Esophagus squamous epithelium (tissue), 5 donors: ENCODE measurements at places on chromosomes 2 and 18.

DNA sequence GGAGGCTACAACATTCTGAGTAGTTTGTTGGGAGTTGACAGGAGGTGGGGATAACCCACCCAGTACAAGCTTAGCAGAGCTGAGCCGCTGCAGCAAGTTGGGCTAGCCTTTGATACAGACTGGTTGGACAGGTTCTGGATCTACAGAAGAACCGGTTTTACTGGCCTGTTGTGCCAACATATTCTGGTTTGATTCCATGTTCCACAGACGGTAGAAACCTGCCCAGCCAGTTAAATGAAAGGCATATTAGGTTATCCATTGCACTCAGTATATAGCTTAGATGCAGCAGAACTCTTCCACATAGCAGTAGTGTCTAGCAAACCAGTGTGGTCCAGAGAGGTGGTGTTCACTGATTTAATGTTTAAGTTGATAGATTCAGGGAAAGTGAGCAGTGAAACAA, 19.3 kb upstream of the RBBP8 start:
- no peak for DNase-seq

DNA sequence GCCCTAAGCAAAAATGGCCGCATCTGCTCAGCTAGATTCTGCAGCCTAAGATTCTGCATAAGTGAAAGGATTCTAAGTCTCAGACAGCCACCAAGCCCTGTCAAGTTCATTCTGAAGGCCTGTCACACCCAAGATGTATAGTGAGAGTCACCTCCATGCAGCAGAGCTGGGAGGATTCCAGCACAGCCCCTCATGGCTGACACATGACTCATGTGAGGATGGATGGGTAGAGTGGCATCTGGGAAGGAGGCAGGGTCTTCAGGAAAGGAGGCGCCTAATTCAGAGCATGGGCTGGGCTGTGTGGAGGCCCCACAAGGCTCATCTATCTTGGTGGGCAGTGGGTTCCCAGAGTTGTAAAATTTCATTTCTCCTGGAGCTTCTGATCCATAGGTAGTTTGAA, 41.5 kb upstream of the ZBTB7C start:
- no peak for DNase-seq

DNA sequence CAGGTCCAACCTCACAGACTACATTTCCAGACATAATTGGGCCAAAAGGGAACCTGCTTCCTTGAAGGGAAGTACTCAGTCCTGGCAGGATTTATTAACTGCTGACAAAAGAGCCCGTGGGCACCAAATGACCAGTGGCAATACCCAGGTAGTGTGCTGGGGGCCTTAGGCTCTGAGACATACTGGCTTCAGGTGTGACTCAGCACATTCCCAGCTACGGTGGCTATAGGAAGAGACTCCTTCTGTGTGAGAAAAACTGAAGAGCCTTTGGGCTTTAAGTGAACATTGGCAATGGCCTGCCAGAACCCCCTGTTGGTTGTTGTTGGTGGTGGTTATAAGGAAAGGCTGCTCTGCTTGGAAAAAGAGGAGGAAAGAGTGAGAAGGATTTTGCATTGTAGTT, 401.8 kb downstream of the KCNJ3 start:
- DNase-seq, result no peak

DNA sequence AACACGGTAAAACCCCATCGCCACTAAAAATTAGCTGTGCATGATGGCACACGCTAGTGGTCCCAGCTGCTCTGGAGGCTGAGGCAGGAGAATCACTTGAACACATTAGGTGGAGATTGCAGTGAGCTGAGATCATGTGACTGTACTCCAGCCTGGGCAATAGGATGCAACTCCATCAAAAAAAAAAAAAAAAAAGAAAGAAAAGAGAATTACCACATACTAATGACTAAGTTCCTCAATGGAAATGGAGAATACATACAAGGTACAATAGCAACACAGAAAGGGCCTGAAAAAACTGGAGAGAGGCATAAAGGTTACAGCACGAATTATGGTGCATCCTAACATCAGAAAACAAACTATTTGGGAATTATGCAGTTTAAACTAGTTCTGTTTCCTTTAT, 81.3 kb downstream of the CDH2 start:
- DNase-seq, result no peak

DNA sequence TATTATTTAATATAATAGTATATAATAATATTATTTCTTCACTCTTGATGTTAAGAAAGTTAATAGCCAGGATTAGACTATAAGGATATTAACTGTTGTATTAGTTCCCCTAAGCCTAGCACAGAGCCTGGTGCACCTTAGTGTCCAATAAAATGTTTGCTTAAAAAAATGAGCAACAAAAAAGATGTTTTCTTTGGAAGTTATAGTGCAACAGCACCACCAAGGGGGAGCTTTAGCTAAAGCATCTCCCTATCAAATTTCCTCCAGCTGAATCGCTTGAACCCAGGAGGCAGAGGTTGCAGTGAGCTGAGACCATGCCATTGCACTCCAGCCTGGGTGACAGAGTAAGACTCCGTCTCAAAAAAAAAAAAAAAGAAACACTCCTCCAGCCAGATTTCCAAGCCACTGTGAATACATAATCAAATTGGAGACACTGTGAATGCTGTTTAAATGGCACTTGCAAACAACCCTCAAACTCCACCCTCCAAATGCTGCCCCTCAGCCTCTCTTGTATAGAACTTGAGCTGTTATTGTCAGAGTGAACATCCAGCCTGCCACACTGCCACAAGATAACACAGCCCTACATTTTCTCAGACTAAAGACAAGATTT, 221.9 kb downstream of the DYM start:
- no peak for DNase-seq

DNA sequence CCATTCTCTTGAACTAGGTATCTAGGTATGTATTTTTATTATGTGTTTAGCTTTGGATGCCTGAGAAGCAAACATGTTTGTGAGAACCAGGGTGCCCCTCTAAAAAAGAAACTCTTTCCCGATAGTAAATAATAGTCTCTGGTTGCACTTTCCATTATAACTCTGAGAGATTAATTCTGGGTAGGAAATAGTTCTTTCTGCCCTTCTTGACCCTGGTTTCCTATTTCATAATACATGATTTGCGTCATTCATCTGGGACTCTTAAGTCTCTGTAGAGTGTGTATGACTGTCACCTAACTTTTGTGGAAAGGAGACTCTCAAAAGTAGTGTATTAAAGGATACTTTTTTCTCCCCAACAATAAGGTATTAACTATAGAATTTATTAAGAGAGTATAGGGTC, 31.5 kb downstream of the ACSL3 start:
- no peak for DNase-seq

DNA sequence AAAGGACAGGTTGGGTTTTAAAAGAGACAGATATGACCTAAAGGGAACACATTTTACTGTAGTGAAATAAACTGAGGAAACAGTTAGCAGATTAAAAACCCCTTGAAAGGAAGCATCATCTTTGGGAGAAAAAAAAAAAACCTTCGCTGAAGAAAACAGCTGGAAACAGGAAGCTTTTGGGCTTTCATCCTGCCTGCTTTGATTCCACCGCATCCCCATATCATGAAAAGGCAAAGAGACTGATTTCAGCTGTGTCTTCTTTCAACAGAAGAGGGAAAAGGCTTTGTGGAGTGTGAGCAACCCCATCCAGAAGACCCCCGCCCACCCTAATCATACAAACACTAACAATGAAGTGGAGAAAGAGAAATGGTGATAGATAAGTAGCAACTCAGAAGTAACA, 86.4 kb downstream of the TCF4 start:
- no peak for DNase-seq

DNA sequence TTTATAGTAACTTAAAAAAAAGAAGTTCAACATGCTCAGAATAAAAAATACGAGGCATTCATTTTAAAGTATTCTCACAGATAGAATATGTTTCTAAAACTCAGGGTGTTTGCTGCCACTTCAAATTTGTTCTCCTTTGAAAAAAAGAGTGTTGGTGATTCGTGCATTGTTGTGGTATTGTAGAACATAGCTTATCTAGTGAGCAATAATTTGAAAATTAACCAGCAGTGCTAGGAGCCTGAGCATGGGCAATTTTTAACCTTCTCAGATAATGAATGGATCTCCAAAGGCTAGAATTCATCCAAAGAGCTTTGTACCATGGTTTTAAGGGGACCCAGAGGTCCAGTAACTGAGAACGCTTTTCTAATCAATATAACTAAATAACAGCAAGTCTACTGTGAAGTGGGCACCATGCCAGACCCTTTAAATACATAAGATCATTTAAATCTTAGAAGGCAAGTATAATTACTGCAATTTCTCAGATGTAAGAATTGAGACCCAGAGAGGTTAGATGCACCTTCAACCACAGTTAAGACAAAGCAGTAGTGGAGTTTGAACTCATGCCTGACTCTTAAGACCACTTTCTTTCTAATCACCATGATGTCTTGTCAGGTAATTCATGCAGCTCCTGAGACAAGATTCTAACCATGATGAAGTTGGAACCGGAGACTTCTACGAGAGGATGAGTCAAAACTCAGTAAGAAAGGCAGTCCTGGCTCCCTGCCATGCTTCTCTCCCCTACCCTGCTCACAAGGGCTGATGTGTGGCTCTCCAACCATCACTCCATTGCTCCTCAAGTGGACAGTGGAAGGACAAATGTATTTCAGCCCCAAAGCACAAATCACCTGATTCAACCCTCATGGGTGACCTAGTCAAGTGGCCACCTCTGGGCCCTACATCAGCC, 3.4 kb downstream of the CYRIA start:
- no peak for DNase-seq

- no peak for DNase-seq
Measured at GRCh38 chr2:194332799-194333490, 1324.1 kb upstream of the SLC39A10 start.

DNA sequence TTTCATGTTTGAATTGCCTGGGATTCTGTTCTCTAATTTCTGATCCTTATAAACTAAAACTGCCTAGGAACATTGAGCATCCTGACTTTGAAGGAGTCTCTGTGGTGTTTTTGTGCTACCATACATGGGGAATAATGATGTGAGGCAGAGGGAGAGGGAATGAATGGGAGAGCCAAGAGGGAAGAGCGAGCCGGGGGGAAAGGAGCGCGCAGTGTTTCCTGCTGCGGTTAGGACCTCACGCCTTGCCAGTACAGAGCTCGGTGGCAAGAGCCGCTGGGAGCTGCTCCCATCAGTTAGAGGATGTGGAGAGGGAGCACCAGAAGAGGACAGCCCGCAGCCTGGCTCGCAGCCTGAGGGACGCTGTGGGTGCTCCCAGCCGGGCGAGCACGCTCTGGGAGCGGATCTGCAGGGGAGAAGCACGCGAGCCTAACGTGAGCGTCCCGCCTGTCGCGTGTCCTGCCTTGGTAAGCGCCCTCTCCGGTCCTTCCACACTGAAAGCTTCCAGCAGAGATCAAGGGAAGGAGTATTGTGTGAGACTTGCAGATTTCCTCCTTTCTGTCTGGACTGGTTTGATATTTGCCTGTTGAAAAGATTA, 114.7 kb downstream of the FAM210A start:
- DNase-seq, result no peak
